EH (cell line): ENCODE measurements at places on chromosomes 11 and 22.

- DNase-seq, result peak; percentile 69
These were observed at the start of gene RAB3IL1 for GRCh38 chr11:61917334-61918109. TSS of gene RAB3IL1 (minus strand) at chr11:61917566. CDS start at chr11:61917367, 199 bp downstream.

GRCh38 chr11:8325591-8326304 is 62.1 kb upstream of the LMO1 start:
- DNase-seq, result no peak

DNA sequence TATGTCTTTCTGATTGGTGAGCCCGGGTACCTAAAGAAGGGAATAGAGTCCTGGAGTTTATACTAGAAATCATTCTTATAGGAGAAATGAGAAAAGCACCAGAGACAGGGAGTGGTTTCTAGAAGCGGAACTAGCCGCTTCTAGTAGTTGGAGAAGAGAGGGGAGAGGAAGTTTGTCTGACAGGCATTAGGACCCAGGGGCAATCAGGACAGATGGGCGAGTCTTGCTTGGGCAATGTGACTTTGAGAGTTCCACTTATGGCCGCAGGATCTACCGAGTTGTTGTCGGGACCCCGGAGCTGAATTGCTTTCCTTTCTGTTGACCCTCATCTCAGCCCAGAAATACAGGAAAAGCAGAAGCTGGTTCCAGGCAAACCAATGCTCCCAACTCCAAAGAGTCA is 596.8 kb upstream of the CNTN5 start:
- no peak for DNase-seq

GRCh38 chr11:120168108-120168959 is 30.4 kb upstream of the TRIM29 start:
- no peak for DNase-seq

DNA sequence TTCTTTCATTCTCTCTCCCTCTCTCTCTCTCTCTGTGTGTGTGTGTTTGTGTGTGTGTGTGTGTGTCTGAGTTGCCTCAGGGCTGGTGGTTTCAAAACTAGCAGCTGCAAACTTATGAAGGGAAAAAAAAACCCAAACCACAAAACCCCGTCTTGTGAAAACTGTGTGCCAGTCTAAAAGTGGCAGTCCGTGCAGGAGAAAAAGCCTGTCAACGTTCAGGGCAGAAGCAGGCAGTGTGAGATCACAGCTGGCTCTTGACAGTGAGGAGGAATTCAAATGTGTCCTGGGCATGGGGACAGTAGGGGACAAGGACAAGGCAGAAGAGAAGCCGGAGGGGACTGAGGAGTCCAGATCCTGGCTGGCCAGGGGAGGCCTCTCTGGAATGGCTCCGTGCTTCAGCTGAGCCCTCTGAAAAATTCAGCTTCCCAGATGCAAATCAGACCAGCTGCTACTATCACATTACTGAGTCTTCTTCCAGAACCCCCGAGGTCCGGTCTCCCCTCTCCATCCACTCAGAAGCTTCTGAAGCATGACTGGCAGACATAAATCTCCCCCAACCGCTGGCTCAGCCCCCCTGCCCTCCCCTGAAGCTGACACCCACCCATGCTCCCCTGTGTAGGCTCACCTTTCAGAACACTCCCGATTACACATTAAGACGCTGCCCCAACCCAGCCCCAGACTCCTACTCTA is 31.9 kb downstream of the FLI1 start:
- DNase-seq, result peak; percentile 70

DNA sequence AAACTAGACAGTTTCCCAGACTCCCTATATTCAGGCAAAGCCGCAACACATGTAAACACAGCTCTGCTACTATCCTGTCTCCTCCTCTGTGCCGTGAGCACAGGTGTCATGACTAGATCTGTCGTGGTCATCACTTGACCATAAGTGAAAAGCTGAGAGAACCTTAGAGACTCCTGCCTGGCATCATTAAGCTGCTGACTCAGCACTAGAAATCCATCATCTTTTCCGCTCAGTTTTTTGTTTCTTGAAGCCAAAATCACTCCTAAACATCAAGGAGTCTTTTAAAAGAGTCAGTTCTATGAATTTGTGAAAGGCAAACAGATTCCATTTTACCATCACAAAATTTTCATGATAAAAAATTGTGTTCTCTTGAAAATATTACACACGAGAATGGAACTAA is 102.5 kb upstream of the TP53AIP1 start:
- DNase-seq, result no peak

DNA sequence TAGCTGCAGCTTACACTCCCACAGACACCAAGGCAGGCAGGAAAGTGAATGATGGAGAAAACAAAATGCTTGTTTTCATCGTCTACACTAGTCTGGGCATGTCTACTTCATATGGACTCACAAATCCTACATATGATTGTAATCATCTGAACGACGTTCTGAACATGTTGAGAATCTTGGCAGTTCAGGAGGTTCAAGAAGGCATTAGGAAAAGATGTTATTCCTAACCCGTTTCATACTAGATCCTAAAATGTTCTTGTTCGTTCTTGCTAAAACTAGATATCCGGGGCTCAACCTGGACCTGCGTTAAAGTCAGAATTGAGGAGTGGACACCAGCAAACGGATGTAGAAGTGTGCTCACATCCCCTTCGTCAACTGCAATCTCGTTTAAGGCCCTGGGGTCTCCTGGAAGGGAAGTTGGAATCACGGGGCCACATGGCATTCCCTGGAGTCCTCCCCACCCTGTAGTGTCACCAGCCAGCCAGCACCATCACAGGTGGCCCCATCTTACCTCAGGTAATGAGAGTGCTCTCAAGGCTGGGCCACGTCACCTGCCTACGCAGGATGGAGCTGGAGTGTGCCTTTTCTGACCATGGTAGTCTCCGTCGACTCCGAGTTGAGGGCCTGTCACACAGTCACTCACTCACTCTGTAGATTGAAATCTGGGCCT is 37.3 kb downstream of the C11orf58 start:
- no peak for DNase-seq

DNA sequence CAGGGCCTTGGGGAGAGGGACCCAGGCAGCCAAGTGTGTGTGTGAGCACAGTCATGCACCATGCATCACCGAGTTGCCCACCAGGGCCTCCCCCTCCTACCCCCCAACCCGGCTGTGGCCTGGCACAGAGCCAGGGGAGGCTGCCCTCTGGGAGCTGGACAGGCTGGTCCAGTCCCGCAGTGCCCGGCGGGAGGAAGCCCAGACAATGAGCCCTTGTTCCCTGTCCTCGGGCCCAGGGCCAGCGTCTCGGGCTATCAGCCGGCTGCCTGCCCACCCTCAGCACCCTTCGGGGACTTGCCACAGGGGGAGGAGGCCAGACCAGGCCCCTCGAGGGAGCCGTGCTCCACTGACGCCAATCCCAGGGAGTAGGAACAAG is 4.5 kb downstream of the LRRC75B start:
- no peak for DNase-seq

DNA sequence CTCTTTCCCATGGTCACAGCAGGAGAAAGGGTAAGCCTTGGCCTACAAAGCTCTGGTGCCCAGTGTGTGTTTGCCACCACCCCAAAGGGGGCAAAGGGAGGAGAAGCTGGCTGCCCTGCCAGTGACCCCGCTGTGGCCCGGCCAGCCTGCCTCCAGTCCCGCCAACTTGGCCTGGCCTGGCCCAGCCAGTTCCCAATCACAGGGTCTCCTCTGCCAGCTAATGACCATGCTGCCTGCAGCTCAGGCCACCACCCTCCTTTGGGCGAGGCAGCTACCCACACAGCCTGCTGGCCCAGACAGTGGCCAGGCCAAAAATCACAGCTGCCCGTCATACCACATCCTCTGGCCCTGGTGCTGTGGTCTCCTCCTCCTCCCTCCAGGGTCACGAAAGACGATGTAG is 5.1 kb downstream of the GDPD5 start:
- no peak for DNase-seq

DNA sequence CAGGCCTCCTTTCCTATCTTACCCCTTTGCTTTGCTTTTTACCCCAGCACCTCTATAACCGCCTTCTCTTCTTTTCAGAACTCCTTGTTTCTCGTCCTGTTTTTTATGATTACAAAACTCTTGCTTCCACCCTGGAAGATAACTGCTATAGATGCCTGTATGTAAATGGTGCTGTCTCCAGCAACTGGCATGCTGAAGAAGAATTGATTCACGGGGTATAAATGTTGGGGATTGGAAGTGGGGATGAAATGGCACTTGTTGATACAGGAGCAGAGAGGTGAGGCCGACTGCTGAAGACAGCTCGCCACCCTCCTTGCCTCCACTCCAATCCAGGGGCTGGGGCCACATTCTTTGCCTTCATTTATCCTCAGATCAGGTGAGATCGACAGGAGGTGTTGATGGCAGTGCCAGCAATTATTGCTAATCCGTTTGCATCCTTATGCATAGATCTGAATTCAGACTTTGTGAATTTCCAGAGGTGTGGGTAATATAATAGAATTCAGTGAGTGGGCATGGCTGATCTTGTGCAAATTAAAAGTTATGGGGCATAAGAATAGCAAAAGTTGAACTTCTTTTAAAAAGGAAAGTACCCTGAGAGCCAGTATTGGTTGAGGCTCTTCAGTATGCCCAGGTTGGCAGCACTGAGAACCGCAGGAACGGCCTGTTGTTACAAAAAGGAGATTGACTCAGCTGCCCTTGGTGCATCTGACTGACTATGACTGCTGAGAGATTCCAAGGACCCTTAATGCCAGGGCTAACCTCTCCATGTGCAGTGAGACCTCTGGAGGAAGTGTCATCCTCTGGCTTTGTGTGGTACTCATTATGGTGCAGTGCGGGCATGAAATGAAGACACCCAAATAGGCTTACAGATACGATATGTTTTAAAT is 5.3 kb downstream of the NEAT1 start:
- peak; percentile 82 for DNase-seq

DNA sequence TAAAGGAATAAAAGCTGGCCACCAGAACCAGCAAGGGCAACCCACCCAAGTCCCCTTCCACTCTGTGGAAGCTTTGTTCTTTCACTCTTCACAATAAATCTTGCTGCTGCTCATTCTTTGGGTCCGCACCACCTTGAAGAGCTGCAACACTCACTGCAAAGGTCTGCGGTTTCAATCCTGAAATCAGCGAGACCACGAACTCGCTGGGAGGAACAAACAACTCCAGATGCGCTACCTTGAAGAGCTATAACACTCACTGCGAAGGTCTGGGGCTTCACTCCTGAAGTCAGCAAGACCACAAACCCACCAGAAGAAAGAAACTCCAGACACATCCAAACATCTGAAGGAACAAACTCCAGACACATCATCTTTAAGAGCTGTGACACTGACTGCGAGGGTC is 365.2 kb upstream of the LUZP2 start:
- DNase-seq, result no peak

DNA sequence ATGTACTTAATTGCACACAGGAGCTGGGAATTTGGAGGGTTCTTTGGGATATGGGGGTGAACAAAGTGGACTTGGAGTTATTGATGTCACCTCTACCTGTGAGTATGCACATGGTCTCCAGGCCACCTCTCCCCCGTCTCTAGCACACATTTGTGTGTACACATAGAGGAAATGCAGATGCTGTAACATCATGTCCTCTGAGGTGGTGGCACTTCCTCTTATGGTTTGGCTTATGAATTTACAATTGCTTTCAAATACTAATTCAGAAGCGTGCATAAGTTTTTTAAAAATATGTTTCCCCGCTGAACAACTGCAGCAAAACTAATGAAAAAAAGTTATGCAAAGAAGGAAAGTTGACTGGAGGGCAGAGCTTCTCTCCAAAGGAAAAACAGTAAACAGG is 152.0 kb upstream of the TENM4 start:
- no peak for DNase-seq

DNA sequence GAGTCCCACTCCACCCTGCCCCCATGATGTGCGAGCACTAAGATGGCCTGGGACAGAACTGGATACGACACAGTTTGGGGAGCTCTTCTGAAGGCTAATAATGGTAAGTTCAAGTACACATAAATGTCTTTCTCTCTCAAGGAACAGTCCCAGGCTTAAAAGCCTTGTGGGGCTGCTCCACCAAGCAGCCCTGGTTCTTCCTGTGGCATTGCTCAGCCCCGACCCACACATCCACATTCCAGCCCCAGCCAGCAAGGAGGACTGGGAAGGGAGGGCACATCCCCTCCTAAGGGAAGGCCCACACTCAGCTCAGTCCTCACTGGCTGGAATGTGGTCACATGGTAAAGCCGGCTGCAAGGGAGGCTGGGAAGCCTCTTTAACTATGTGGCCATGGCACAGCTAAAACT is 13.3 kb upstream of the MB start:
- peak; percentile 89 for DNase-seq

GRCh38 chr22:39732625-39733024 is 160.9 kb downstream of the ENTHD1 start:
- no peak for DNase-seq

GRCh38 chr11:113251281-113251680 is 63.1 kb upstream of the TTC12 start:
- no peak for DNase-seq

DNA sequence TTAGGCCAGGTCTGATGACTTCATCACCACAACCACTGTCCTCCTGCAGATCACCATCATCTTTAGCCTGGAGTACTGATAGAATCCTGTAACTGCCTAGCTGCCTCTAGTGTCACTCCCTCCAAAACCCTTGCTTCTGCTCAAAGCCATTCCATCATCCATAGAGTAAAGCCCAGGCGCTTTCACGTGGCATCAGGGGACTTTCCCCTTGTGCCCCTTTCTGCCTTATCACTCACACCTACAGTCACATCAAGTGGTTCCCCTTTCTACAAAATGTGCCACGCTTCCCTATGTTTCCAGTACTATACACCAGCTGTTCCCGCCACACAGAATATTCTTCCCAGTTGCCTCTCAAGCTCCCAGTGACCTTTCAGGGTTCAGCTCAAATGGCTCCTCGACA is 75.9 kb downstream of the MN1 start:
- DNase-seq, result no peak

- no peak for DNase-seq
These were observed 199.5 kb upstream of the PLET1 start for GRCh38 chr11:112460141-112460540.

DNA sequence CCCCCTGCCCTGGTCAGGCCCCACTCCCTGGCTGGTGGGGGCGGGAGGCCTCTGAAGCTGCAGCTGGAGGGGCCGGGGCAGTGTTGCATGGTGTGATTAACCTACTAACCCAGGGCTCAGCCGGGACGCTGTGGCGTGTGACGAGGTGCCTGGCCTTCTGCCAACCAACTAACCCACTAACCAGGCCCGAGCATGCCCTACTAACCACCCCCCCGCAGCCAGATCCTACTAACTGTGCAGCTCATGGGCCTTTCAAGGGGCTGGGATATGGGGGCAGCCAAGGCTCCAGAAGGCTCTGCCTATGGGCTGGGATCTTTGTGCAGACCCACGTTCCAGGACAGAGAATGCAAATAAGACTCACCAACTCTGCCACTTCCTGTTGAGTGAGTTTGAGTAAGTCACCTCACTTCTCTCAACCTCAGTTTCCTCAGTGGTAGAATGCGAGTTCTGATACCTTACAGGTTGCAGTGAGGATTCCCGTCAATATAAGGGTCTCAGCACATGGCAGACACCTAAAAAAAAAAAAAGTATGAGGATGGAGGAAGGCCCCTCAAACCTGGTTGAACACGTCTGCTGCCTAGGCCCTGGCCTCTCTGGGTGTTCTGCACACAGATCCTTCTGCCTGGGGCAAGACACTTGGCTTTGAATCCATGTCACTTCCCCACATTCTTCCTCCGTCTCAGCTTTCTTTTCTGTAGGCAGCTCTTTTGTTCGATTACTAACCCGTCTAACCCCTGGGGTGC is 14.1 kb downstream of the MIAT start:
- DNase-seq, result no peak
